ENCODE measurements at places on chromosomes 2 and 18.
A peak's percentile ranks its signal among the peaks of the same experiment; 100 is the strongest.

DNA sequence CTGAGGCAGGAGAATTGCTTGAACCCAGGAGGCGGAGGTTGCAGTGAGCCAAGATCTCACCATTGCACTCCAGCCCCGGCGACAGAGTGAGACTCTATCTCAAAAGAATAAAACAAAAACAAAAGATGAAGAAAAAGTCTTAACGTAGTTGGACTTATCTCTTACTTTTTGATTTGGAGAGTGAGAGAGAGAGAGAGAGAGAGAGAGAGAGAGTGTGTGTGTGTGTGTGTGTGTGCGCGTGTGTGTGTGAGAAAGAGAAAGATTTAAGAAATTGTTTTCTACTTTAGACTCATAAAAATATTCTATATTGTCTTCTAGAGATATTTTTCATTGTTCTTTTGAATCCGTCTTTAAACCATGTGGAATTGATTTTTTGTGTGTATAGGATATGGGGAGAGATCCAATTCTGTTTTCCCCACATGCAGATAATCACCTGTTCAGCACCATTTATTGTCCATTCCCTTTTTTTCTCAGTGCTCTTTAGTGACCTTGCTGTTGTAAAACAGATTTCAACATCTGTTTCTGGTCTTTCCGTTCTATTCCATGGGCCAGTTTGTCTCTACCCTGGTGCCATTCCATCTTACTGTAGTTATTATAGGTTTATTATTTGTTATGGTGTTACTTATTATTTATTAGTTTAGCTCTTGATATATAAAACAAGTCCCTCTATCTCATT is 53.5 kb downstream of the KCMF1 start:
- no peak for DNase-seq

DNA sequence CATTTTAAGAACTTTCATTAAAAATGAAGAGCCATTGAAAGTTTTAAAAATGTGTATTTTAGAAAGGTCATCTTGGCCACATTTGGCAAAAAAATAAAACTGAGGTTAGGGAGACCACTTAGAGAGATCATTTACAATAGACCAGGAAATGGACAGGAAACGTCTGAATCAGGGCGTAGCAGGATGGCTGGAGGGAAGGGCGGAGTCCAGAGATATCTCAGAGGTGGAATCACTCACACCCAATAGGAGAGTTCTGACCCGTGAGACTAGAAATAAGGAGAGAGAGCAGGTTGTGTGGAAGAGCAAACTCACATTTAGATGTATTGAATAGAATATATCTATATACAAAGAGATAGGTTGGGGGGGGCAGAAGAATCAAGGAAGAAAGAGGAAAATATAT is 373.4 kb downstream of the METTL4 start:
- no peak for DNase-seq

GRCh38 chr18:43012951-43013350 is 102.5 kb downstream of the RIT2 start:
- no peak for DNase-seq

DNA sequence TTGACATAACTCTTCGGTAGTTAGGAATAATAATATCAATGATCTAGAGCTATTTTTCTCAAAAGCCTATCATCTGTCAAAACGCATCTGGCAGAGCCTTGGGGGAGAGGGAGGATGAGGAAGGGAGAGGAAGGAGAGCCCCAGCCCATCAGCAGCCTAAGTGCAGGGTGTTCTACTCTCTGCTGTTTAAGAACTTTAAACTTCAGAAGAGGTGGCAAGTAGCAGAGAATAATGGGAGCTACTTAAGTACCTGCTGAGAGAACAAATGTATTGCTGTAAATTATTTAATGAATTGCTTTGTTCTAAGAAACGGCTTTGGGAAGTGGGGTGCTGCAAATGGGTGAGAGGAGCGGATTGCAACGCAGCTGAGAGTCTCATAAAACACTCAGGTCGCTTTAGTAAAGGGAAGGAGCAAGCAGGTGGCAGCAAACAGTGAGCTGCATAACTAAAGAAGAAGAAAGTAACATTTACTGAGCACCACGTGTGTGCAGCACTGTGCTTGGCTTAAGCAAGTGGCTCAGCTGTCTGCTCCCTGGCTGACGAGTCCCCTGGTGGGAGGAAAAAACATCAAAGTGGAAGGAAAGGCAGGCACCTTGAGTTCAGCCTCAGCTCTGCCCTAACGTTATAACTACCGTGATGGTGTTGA is 26.3 kb upstream of the SH3RF3 start:
- DNase-seq = no peak

DNA sequence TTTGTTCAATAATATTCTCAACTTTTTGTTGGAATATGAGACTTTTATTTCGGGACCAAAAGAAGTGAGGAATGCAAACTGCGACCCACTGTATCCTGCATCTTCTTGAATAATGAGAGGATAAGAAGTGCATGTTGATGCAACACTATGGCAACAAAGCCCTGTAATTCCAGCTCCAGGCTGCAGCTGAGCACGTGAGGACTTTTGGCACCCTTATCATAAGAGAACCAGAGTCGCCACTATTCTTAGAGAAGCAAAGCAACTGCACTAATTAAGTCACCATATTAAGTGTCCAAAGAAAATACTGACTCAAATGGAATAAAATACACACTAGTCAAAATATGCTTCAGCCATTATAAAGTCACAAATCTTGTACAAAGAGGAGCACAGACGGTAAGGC is 65.8 kb downstream of the FAM210A start:
- DNase-seq = no peak

DNA sequence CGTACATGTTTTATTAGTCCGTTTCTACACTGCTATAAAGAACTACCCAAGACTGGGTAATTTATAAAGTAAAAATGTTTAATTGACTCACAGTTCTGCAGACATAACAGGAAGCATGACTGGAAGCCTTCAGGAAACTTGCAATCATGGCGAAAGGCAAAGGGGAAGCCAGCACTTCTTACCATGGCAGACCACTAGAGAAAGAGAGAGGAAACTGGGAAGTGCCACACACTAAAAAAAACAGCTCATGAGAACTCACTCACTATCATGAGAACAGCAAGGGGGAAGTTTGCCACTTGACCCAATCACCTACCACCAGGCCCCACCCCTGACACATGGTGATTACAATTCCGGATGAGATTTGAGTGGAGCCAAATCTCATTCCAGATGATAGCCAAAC is 466.2 kb downstream of the IRS1 start:
- DNase-seq = no peak

DNA sequence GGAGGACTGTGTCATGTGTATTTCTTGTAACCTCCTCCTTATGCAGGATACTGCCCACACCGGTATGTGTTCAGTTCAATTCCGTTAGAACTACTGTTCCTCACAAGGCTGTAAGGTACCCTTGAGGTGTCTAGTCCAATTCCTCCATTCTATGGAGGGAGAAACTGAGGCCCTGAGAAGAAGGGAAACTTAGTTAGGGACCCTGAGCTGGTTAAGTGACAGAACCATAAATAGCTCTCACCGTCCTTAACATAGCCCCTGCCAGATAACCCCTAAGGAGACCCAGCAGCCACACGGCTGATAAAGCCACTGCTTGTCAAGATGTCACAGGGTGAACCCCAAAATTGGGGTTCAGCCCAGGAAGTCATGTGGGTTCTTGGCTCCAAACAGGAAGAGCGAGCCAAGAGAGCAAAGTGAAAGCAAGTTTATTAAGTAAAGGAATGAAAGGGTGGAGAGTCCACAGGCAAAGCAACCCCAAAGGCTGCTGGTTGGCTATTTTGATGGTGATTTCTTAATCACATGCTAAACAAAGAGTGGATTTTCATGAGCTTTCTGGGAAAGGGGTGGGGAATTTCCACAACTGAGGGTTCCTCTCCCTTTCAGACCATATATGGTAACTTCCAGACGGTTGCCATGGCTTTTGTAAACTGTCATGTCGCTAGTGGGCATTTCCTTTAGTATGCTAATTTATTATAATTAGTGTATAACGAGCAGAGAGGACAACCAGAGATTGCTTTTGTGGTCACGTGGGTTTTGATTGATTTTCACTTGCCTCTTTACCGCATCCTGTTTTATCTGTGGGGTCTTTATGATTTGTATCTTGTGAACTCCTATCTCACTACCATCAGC is 83.4 kb upstream of the RTN4 start:
- DNase-seq = peak; percentile 43

GRCh38 chr2:179764710-179765109 is 96.7 kb downstream of the ZNF385B start:
- no peak for DNase-seq

GRCh38 chr2:47300609-47301276 is 102.2 kb upstream of the MSH2 start:
- no peak for DNase-seq

GRCh38 chr2:149221898-149222297 is 108.5 kb upstream of the LYPD6 start:
- DNase-seq = no peak

DNA sequence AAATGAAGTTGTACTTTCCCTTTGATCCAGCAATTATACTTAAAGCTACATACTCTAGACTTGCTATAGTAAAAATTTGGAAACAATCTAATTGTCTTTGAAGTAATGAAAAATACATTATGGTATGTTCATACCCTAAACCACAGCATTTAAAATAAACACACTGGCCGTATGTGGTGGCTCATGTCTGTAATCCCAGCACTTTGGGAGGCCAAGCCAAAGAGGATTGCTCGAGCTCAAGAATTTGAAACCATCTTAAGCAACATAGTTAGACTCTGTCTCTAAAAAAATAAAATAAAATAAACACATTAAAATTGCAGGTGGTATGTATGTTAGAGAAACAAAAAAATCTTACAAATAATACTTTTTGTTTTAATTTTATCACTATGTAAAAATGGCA is 208.1 kb upstream of the KLHL14 start:
- DNase-seq = no peak

- no peak for DNase-seq
Observed at GRCh38 chr18:68972176-68972575, 174.3 kb downstream of the CCDC102B start.

DNA sequence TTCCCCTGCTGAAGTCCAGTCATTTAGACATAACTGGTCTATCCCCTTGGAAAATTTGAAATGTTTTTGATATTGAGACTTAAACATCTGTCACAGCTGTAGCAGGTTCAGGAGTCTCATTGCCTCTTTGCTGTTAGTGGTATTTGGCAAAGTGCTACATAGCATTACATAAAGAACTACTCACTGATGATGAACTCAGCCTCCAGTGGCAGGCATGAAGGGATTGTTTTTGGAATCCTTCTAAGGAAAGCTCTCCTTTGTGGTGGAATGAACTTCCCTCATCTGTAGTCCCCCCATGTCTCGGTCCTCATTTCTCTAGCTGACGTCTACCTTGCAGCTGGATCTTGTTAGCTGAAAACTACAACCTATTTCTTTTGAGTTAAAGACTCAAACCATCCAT is 111.6 kb downstream of the TACR1 start:
- DNase-seq = no peak

DNA sequence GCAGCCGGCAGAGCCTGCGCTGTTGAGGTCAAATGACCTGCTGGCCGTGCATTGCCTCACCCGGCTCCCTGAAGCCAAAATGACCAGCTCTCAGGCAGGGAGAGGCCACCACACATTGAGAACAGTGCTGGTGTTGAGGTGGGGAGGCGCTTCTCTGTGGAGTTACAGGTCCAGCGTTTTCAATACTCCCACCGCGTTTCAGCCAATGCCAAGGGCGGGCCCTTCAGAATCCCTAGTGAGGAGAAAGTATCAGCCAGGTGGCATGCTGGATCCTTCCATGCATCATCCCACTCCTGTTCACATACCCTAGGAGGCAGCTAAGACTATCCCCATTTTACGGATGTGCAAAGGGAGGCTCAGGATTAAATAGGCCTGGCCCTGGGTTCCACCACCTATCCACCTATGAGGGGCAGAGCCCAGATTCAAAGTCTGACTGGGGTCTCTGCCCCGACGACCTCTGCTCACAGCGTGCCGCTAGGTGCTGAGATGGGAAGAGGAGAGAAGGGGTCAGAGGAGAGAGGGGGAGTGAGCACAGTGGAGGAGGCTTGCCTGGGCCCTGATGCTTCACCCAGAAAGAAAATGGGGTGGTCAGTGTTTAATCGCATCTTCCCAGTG is 137.6 kb upstream of the ID2 start:
- peak; percentile 16 for DNase-seq

DNA sequence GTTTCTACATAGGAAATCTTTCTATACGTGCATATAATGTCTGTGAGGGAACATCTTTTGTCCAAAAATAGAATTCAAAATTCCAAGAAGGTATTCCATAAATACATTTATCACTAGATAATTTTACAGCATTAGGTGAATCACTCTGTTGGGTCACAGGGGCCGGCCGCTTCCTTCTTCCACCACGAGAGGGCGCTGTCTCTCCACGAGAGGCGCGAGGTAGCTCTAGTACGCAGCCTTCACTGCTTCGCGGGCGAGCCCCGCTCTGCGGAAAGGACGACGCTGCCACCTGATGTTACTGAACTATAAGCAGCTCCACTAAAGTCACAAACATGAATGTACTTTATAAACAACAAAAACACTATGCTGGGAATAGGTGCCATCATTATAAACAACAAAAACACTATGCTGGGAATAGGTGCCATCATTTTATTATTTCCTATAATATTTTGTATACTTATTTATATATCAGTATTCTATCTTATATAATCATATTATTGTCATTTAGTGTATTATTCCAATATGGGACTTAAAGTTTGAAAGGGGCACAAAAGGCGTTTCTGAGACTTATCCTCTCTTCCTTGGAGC is 69.4 kb upstream of the REV1 start:
- peak; percentile 92 for DNase-seq

DNA sequence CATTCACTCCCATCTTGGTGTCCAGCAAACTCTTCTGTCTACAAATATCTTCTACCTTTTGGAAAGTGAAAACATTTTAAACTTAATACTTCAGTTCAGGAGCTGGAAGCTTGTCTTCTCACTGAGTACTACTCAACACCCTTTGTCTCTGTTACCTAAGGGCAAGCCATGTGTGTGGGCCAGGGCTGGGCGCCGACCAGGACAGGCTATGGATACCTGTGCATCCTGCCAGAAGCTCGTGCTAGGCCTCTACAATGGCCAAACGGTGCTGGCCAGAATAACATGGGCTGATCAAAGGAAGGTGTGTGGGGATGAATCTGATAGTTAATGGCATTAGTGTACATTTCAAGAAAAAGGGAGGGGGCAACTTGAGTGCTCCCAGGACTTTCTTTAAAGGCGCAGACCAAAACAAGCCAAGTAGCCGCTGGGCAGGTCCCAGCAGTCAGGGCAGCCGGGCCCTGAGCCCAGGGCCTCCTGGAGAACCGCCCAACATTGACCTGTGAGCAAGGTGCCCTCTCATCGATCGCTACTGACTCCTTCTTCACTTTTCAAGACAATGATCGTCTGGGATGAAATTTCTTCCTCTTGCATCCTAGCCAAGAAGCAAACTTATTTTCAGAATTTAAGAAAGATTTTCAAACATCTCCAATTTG is 29.0 kb upstream of the ID2 start:
- DNase-seq = no peak

- no peak for DNase-seq
Observed at GRCh38 chr2:72950558-72951255, 33.4 kb downstream of the EMX1 start.

- DNase-seq = no peak
Observed at GRCh38 chr2:121501554-121501953, 29.1 kb upstream of the RNU4ATAC start.

DNA sequence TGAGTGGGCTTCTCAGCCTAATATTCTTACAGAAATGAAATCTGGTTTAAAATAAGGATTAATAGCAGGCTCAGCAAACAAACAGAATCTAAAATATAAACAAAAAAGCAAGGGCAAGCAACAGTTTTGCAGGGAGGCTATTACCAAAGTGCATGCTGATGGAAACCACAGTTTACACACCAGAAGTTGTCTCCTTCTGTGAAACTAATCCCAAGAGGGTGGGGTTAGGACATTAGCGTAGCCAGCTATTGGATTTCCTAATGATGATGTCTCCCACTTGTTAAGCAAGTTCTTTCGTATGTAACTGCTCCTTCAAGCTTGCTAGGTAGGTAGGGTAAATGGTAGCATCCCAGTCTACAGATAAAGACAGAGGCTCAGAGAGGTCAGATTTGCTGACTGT is 65.0 kb upstream of the TSPYL6 start:
- DNase-seq = no peak
